ENCODE measurements at places on chromosomes 5 and 9.
A peak's percentile ranks its signal among the peaks of the same experiment; 100 is the strongest.

- DNase-seq = no peak
Observed at GRCh38 chr9:109483744-109484429, 14.2 kb downstream of the PTPN3 start.

GRCh38 chr9:99135456-99135855 is 30.5 kb downstream of the TGFBR1 start:
- no peak for DNase-seq

GRCh38 chr9:119483153-119483552 is 113.9 kb upstream of the BRINP1 start:
- no peak for DNase-seq

GRCh38 chr5:8842971-8843551 is 702.8 kb downstream of the SEMA5A start:
- no peak for DNase-seq

DNA sequence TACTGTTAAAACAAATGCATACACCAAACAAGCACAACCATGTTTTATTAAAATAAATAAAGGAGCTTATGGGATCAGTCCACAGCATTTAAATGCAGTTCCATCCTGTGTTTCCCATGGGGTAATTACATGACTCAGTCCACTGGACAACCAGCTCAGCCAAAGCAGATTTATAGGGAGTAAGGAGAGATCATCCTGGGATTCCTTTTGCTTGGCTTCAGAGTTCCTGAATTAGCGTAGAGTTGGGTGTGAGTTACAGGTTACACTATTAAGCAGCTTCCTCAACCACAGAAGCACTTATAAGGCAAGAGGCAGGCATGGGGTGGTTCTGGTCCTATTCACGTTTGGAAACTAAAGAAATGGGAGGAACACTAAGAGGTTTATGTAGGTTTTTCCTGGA is 381.1 kb upstream of the ACTBL2 start:
- DNase-seq = no peak

- no peak for DNase-seq
Observed at GRCh38 chr9:82729141-82729540, 333.8 kb downstream of the RASEF start.

DNA sequence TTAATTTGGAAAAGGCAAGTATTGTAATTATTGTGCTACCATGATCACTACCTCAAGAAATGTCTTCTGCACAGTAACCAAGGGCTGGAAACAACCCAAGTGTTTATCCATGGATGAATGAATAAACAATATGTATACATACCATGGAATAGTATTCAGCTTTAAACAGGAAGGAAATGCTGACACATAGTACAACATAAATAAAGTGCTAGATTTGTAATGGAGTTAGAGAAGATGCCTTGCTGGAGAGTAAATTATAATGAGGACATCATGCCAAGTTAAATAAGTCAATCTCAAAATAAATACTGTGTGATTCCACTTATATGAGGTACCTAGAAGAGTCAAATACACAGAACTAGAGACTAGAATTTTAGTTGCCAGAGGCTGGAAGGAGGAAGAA is 160.0 kb downstream of the CCDC192 start:
- DNase-seq = no peak

DNA sequence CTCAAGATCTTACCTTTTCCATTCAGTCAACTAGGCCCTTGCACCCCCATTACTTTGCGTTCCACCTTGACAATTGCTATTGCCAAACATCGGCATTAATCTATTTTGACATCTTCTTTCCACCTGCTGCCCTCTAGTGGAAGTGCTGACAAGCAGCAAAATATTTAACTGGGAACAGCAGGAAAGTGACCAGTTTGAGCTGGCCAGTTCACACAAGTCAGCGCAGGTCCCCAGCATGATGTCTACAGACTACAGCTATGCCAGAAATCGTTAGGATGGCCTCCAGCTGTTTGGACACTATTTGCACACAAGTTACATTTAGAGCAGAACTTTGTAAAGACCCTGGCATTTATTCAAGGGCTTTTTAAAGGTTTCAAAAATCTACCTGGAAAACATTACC is 160.1 kb downstream of the GHR start:
- peak; percentile 35 for DNase-seq

DNA sequence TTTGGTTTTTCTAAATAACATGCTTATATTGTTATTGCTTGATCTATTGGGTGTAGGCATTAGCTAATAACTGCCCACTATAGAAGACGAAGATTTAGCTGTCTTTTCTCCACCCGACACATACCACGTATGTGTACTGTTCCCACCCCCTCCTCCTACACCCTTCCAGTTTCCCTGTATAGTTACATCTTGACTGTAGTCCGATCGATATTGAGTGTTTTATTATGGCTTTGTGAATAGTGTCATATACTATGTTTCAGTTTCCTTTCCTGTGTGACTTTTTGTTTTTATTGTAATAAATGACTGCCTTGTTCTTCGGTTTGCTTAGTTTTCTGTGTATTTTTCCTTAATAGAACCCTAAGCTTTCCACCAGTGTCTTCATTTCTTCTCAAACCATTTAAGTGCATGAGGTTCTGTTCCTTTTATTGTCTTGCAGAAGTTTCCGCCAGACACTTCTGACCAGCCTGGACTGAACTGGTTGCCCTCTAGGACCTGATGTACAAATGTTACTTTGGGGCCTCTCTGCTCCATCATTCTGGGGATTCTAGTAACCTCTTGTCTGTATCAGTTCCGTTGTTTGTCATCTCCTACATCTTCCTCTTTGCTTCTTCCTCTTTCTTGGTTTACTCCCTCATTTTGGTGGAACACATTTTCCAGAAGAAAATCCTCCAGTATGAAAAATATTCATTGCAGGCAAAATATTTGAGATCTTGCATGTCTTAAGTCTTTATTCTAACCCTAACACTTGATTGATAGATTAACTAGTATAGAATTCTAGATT is 61.8 kb downstream of the PRKACG start:
- DNase-seq = no peak

DNA sequence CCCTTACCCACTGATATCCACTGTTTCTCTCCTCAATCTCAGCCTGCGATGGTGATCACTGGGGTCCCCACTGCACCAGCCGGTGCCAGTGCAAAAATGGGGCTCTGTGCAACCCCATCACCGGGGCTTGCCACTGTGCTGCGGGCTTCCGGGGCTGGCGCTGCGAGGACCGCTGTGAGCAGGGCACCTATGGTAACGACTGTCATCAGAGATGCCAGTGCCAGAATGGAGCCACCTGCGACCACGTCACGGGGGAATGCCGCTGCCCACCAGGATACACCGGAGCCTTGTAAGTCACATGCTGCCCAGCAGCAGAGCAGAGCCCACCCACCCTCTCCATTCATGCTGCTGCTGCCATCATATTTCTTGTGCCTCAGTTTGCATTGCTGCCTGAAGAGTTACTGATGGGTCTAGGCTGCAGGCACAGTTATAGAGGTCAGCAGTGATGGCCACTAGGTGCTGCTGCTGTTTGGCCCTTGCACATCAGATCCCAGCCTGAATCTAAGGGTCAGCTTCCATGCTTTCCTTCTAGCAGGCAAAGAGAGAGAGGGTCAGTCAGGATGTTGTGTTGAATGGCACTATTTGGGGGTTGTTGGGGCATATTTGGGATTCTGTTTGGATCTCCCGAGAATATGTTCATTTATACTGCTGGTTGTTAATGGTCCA is 106.0 kb downstream of the MEGF10 start:
- no peak for DNase-seq

- no peak for DNase-seq
Observed at GRCh38 chr5:168307022-168307421, 15.6 kb downstream of the WWC1 start.

- DNase-seq = no peak
Observed at GRCh38 chr5:106019261-106019660, 1651.5 kb downstream of the EFNA5 start.

GRCh38 chr9:87810008-87810407 is 72.7 kb upstream of the SPATA31E1 start:
- no peak for DNase-seq

DNA sequence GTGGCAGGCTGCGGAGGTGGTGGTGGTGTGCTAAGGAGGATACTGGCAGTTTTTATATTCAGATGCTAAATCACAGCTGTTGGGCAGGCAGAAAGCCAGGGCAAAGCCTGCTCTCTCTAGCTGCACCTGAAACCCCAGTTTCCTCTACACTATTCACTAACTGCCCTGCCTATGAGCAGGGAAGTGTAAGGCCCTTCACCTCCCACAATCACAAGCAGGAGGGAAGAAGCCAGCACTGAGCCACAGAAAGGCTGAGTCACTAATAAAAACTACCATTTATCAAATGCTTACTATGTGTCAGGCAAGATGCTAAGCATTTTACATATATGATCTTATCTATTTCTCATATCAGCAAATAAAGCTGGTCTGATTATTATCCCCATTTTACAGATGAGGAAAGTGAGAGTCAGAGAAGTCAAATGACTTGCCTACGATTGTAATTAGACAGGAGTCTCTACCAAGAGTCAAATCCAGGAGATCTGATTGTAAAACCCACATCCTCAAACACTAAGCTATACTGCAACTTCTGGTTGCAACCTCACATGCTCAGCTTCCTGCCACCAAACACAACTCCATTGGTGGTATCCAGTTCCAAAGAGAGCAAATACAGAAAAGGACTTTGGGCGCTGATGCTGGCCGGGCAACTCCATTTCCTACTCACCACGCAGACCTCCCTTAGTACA is 17.7 kb upstream of the IL6ST start:
- no peak for DNase-seq

DNA sequence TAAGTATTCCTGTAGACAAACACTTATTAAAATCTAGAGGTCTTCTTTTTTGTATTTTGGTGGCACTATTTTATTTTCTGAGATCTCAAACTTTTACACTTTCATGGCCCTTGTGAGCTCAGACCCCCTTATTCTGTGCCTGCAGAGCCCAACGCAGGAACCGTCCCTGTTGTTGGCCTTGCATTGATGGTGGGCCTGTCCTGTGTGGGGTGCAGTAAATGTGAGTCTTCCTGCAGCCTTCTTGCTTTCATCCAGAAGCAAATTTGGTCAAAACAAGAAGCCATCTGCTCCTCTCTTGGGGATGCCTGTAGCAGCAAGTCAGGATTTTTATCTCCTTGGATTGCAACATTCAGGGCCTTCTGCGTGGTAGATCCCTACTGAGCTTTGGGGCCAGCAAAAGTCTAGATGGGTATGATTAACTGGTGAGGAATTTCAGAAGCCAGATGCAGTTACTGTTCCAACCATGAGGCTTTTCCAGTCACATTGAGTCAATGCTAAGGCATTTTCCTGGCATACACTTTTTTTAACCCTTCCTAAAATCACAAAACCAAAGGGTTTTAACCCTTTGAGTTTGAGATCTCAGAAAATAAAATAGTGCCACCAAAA is 31.7 kb downstream of the BASP1 start:
- peak; percentile 94 for DNase-seq

- DNase-seq = no peak
Observed at GRCh38 chr9:3299872-3300271, 225.9 kb downstream of the RFX3 start.

Data from Panc1 (cell line).